ENCODE measurements at places on chromosomes 1 and 21.

DNA sequence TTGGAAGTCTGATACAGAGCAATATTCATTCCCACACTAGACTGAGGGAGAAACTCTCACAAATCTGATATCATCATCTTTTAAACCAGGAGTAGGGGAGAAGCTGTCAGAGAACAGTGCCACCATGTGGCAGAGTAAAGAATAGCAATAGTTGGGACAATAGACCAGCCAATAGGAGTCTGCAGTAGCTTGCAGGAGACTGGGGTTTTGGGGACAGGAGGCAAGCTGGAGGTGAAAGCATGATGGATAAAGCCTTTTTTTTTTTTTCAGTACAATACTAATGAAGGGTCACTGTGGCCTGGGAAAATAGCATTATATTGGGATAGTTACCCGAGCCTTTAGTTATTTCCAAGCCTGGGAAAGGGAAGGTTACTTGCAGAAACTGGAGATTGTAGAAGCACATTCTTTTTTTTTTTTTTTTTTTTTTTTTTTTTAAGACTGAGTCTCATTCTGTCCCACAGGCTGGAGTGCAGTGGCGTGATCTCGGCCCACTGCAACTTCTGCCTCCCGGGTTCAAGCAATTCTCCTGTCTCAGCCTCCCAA lies 120.7 kb downstream of the S1PR1 start:
- DNase-seq, result peak; percentile 71

- no peak for DNase-seq
These were observed 10.9 kb downstream of the LRP8 start for GRCh38 chr1:53316766-53317581.

- DNase-seq, result no peak
These were observed 451.4 kb upstream of the ADGRL2 start for GRCh38 chr1:81349194-81349965.

- DNase-seq, result no peak
These were observed 121.5 kb upstream of the MAP1LC3C start for GRCh38 chr1:242120432-242120831.

- DNase-seq, result no peak
These were observed 276.9 kb downstream of the VAV3 start for GRCh38 chr1:107687849-107688753.

GRCh38 chr1:52659356-52659755 lies 26.4 kb downstream of the SHISAL2A start:
- no peak for DNase-seq

- DNase-seq, result no peak
These were observed 12.2 kb downstream of the AMPD2 start for GRCh38 chr1:109631513-109632505.

Data from hematopoietic multipotent progenitor cell treated with erythropoietin and hydrocortisone succinate and interleukin-3 and kit ligand, for 15 days (in vitro differentiated cells).